ENCODE measurements at places on chromosomes 6 and 20. TPM values are rescaled to one million over a fixed set of nuclear protein-coding genes. Genes with fewer than 3 reads are reported as not detected.

PTCRA gene
- not detected for total RNA-seq

ABHD16B gene
- total RNA-seq: not detected

ANKRD66 gene
- total RNA-seq: not detected

SLCO4A1 gene
- total RNA-seq: 5.3 TPM

SLC22A3 gene
- total RNA-seq: 2.6 TPM

WFDC10B gene
- not detected for total RNA-seq

TFAP2D gene
- not detected for total RNA-seq

NAPB gene
- total RNA-seq: 32.1 TPM

KIAA1586 gene
- 16.8 TPM for total RNA-seq

KATNA1 gene
- total RNA-seq: 17.8 TPM

TSPO2 gene
- not detected for total RNA-seq

RNF5 gene
- total RNA-seq: 64.0 TPM

CRISP3 gene
- total RNA-seq: not detected

ZSWIM1 gene
- 14.6 TPM for total RNA-seq

GRCh38 chr6:111646942-111647341 is 41.3 kb upstream of the TRAF3IP2 start:
- H3K4me1 ChIP-seq: peaks cover 5% of the 10 kb centered on the region
- H3K36me3 ChIP-seq: no peaks in the 10 kb centered on the region

- no peak for DNase-seq
- H3K36me3 ChIP-seq: no peaks in the 10 kb centered on the region
- H3K4me3 ChIP-seq: no peak overlapping the region
- H3K27ac ChIP-seq: no peak overlapping the region
Measured at GRCh38 chr20:21812379-21812778, 106.9 kb downstream of the PAX1 start.

GRCh38 chr20:48401359-48401758 is 426.4 kb downstream of the PREX1 start:
- H3K27me3 ChIP-seq: no peaks in the 10 kb centered on the region
- H3K27ac ChIP-seq: no peak overlapping the region
- no peaks in the 10 kb centered on the region for H3K4me1 ChIP-seq

- no peak overlapping the region for H3K4me3 ChIP-seq
- H3K27me3 ChIP-seq: no peaks in the 10 kb centered on the region
- peak overlapping the region; percentile 76 for H3K27ac ChIP-seq
- H3K4me1 ChIP-seq: peaks cover 37% of the 10 kb centered on the region
- no peaks in the 10 kb centered on the region for H3K36me3 ChIP-seq
Measured at GRCh38 chr20:911882-912600, 4.1 kb downstream of the ANGPT4 start.

GRCh38 chr6:149913085-149913484 is 9.8 kb downstream of the RAET1G start:
- H3K27ac ChIP-seq: no peak overlapping the region
- H3K36me3 ChIP-seq: no peaks in the 10 kb centered on the region
- DNase-seq: no peak
- H3K27me3 ChIP-seq: no peaks in the 10 kb centered on the region

GRCh38 chr6:101544286-101544685 is 150.8 kb downstream of the GRIK2 start:
- no peaks in the 10 kb centered on the region for H3K4me1 ChIP-seq
- H3K4me3 ChIP-seq: no peak overlapping the region
- no peak overlapping the region for H3K27ac ChIP-seq

- H3K36me3 ChIP-seq: no peaks in the 10 kb centered on the region
- no peak overlapping the region for H3K4me3 ChIP-seq
- H3K4me1 ChIP-seq: no peaks in the 10 kb centered on the region
Measured at GRCh38 chr6:14159090-14159489, 41.5 kb downstream of the CD83 start.

- H3K27ac ChIP-seq: no peak overlapping the region
- H3K27me3 ChIP-seq: no peaks in the 10 kb centered on the region
- H3K4me1 ChIP-seq: no peaks in the 10 kb centered on the region
Measured at GRCh38 chr6:167907837-167908681, 81.3 kb downstream of the AFDN start.

DNA sequence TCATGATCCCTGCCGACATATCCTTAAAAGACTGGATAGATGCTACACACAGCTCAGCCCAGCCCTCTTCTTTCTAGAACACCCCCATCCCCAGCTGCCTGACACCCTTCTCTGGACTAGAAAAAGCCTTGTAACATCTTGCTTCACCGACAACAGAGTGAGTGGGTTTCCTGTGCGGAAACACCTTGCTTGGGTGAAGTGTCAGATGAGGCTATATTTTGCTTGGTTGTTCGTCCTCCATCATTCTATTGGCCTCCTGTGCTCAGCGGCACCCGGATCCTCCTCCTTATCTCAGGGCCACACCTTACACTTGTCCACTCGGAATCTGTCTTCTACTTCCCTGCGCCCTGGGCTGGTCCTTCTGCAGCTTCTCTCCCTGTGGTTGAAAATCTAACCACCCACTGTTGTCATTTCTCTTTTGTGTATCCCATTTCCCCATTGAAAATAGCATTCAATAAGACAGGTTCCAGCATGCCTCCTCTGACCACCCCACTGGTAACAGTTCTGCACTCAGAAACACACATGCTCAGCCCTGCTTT is 101.3 kb upstream of the MLN start:
- H3K4me1 ChIP-seq: no peaks in the 10 kb centered on the region
- H3K4me3 ChIP-seq: no peak overlapping the region
- H3K27ac ChIP-seq: no peak overlapping the region

GRCh38 chr6:128519132-128519930 is 1.1 kb downstream of the PTPRK start:
- peaks cover 9% of the 10 kb centered on the region for H3K4me1 ChIP-seq
- DNase-seq: peak; percentile 72
- H3K36me3 ChIP-seq: no peaks in the 10 kb centered on the region
- H3K27ac ChIP-seq: peak overlapping the region; percentile 95
- H3K4me3 ChIP-seq: peak overlapping the region; percentile 78
- no peaks in the 10 kb centered on the region for H3K27me3 ChIP-seq

- DNase-seq: no peak
- H3K27ac ChIP-seq: peak overlapping the region; percentile 14
- H3K4me1 ChIP-seq: peaks cover 33% of the 10 kb centered on the region
- no peak overlapping the region for H3K4me3 ChIP-seq
- no peaks in the 10 kb centered on the region for H3K27me3 ChIP-seq
- H3K36me3 ChIP-seq: no peaks in the 10 kb centered on the region
Measured at GRCh38 chr20:20734475-20734948, 22.1 kb upstream of the RALGAPA2 start.

DNA sequence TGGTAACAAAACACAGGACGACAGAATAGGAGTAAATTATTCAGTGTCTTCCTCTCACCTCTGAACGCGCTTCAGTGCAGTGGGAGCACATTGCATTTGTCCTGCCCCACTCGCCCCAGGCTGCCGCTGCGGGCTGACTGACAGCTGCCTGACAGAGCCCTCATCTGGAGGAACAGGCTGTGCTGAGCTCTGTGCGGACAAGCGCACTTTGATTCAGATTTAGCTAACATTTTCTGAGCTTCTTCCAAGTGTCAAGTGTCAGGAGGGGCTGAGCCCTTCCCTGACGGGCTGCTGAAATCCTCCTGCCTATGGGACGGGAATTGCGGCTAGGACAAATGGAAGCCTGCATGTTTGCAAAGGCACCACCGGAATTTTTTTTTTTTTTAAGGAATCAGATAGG is 383.0 kb upstream of the CDH4 start:
- no peak for DNase-seq
- no peaks in the 10 kb centered on the region for H3K27me3 ChIP-seq
- no peaks in the 10 kb centered on the region for H3K4me1 ChIP-seq
- H3K4me3 ChIP-seq: no peak overlapping the region

DNA sequence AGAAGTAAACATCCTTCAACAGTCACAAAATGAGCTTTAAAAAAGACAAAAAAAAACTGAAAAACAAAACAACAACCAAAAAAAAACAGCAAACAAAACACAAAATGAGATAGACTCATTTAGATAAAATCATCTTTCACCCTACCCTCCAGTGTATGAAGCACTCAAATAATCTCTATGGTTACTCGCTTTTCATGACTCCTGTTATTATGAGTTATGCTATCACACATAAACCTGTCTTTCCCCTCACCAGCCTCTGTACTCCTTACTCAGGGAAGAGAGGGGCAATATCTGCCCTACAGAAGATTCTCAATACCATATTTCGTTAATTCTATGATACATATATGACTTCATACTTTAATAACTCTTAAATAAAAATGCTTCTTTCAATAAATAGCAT is 158.2 kb downstream of the TPBG start:
- no peaks in the 10 kb centered on the region for H3K27me3 ChIP-seq
- H3K27ac ChIP-seq: no peak overlapping the region
- H3K36me3 ChIP-seq: no peaks in the 10 kb centered on the region
- no peak for DNase-seq
- no peaks in the 10 kb centered on the region for H3K4me1 ChIP-seq

GRCh38 chr20:62177307-62177706 is 5.5 kb upstream of the MTG2 start:
- H3K4me3 ChIP-seq: no peak overlapping the region
- no peak for DNase-seq

- H3K36me3 ChIP-seq: peaks cover 5% of the 10 kb centered on the region
- no peak overlapping the region for H3K27ac ChIP-seq
- no peak for DNase-seq
- no peaks in the 10 kb centered on the region for H3K4me1 ChIP-seq
- H3K4me3 ChIP-seq: no peak overlapping the region
Measured at GRCh38 chr6:49453221-49453620, 9.8 kb downstream of the MMUT start.

DNA sequence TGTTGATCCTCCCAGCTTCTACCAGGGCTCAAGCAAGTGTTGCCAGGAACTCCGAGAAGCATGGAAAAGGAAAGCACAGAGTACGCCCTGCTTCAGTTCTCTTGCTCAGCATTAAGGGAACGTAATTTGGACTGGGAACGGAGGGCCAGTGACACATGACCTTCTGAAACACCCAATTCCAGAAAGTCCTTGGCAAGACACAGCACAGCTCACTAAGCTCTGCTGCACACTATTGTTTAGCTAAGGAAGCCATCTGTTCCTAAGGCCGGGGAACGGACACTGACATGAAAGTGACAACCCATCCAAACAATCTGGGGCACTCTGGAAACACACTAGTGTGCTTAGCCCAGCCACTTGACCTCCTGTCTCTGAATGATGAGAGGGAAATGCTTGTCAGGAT is 56.9 kb upstream of the NXT1 start:
- H3K36me3 ChIP-seq: no peaks in the 10 kb centered on the region
- no peak overlapping the region for H3K4me3 ChIP-seq
- peak overlapping the region; percentile 53 for H3K27ac ChIP-seq
- no peaks in the 10 kb centered on the region for H3K27me3 ChIP-seq

- no peak overlapping the region for H3K27ac ChIP-seq
- peaks cover 17% of the 10 kb centered on the region for H3K4me1 ChIP-seq
- no peaks in the 10 kb centered on the region for H3K27me3 ChIP-seq
Measured at GRCh38 chr20:9301129-9302090, 213.0 kb upstream of the LAMP5 start.

GRCh38 chr6:95614094-95614493 is 36.8 kb downstream of the MANEA start:
- DNase-seq: no peak
- H3K36me3 ChIP-seq: no peaks in the 10 kb centered on the region
- no peaks in the 10 kb centered on the region for H3K4me1 ChIP-seq

DNA sequence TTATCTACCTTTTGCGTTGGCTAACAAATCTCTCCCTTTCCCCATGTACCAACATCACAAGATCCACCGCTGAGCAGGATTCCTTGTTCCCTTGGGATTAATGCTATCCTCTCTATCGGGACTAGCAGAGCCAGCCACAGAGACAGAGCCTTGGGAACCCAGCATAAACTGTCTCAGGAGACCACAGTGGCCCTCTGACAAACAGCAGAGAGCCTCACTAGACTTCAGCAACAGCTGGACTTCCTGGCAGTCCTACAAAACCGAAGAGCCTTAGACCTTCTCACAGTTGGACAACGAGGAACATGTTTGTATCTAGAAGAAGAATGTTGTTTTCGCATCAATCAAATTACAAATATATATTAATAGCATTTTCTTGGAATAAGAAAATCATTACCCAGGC is 39.6 kb upstream of the POU5F1 start:
- DNase-seq: no peak
- H3K4me1 ChIP-seq: no peaks in the 10 kb centered on the region
- H3K36me3 ChIP-seq: no peaks in the 10 kb centered on the region
- H3K4me3 ChIP-seq: no peak overlapping the region

GRCh38 chr6:139534472-139535115 is 160.1 kb upstream of the CITED2 start:
- peak overlapping the region; percentile 81 for H3K27ac ChIP-seq
- peaks cover 30% of the 10 kb centered on the region for H3K4me1 ChIP-seq
- no peak overlapping the region for H3K4me3 ChIP-seq
- no peaks in the 10 kb centered on the region for H3K27me3 ChIP-seq
- no peaks in the 10 kb centered on the region for H3K36me3 ChIP-seq
- DNase-seq: no peak

GRCh38 chr20:1173698-1174097 is 11.1 kb downstream of the TMEM74B start:
- H3K27me3 ChIP-seq: no peaks in the 10 kb centered on the region
- H3K4me3 ChIP-seq: no peak overlapping the region
- peaks cover 7% of the 10 kb centered on the region for H3K36me3 ChIP-seq
- DNase-seq: no peak

GRCh38 chr6:111842271-111842822 is 30.9 kb downstream of the FYN start:
- no peaks in the 10 kb centered on the region for H3K27me3 ChIP-seq
- no peaks in the 10 kb centered on the region for H3K36me3 ChIP-seq
- no peak overlapping the region for H3K4me3 ChIP-seq
- no peak for DNase-seq
- H3K4me1 ChIP-seq: peaks cover 4% of the 10 kb centered on the region

DNA sequence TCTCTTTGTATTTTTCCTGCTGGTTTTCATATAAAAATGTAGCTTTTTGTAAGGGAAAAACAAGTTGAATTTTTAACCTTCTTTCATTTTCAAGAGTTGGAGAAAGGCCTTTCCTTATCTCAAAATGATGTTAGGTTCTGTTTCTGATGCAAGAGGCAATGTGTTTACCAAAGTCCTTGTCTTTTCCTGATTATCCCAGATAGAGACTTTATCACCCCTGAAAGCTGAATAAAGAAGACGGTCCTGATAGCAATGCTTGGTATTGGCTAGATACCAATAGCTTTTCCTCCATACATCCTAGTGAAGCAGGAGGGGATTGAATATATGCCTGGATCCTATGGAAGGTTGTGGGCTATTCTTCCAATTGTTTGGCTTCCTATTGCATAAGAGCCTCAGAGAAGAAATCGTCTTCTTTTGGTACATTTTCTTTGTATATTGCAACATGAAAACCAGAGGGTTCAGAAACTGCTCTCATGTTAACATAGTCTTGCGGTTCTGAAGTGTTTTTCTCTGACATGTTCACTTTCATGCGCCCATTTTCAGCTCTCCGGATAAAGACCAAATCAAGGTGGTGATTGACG is 5.5 kb downstream of the PNLDC1 start:
- H3K36me3 ChIP-seq: no peaks in the 10 kb centered on the region
- no peaks in the 10 kb centered on the region for H3K27me3 ChIP-seq
- H3K4me1 ChIP-seq: no peaks in the 10 kb centered on the region
- H3K4me3 ChIP-seq: no peak overlapping the region
- DNase-seq: no peak
- H3K27ac ChIP-seq: no peak overlapping the region

DNA sequence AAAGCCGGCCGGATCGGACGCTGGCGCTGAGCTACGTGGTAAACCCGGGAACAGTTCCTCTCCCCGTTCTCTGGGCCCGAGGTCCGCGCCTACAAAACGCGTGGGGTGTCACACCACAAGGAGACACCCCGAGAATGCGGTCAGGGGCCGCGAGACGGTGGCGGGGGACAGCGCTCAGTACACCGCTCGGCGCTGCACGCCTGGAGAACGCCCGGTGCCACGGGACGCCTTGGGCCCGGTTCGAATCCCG is 670 bp downstream of the NCOA5 start:
- H3K36me3 ChIP-seq: no peaks in the 10 kb centered on the region
- H3K27me3 ChIP-seq: no peaks in the 10 kb centered on the region
- H3K4me1 ChIP-seq: peaks cover 45% of the 10 kb centered on the region

Data from thyroid gland (tissue), 4 donors.